ENCODE measurements at places on chromosomes 6 and 20. TPM values are rescaled to one million over a fixed set of nuclear protein-coding genes. Genes with fewer than 3 reads are reported as not detected.

- DNase-seq = peak; percentile 77
Measured at GRCh38 chr6:138692058-138692977, 81.3 kb upstream of the CCDC28A start.

The SYCP2 gene
- total RNA-seq = 0.88 TPM

DNA sequence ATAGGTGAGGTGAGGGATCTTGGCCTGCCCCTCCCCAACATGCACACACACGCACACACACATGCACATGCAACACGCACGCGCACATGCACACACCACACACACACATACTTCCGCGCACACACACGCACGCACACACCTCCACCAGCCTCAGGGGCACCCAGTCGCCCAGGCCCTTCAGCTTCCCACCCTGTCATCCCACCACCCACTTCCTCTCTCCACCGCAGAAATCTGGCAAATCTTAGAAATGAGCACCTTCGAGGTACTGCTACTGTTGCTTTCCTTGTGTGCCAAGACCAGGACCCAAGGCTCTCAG, 1.2 kb downstream of the SPDEF start:
- DNase-seq = no peak

GRCh38 chr20:13458860-13459451, 179.8 kb downstream of the TASP1 start:
- no peak for DNase-seq

GRCh38 chr20:46145713-46146112, 27.6 kb downstream of the CD40 start:
- DNase-seq = no peak

GRCh38 chr20:11302436-11302835, 615.3 kb upstream of the BTBD3 start:
- no peak for DNase-seq

- DNase-seq = no peak
Measured at GRCh38 chr6:157865249-157865648, 42.2 kb downstream of the SNX9 start.

DNA sequence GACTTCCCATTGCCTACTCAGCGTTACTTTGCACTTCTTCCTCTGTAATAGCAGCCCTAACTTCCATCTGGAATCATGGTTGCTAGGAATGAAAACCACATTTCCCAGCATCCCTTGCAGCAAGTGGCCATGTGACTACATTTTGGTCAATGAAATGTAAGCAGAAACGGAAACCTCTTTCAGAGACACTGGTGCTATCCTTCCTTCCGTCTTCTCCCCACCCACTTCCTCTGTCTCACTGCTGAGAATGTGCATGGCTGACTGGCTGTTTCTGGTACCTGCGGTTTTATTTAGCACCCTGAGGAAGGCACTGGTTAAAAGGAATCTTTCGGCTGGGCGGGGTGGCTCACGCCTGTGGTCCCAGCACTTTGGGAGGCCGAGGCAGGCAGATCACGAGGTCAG, 107.4 kb downstream of the SCML4 start:
- DNase-seq = no peak

DNA sequence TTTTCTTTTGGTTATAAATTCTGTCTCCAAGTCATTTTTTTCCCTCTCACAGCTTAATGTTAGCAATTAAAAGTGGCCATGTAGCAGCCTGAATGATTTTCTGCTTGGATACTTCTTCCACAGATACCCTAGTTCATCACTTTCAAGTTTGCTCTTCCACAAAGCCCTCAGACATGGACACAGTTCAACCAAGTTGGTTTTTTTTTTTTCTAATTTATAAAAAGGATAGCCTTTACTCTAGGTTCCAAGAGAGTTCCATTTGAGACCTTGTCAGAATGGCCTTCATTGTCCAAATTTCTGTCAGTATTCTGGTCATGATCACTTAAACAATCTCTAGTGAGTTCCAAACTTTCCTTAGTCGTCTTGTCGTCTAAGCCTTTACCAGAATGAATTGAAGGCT, 40.0 kb downstream of the RSPH3 start:
- DNase-seq = no peak

The PSORS1C2 gene
- not detected for total RNA-seq

DNA sequence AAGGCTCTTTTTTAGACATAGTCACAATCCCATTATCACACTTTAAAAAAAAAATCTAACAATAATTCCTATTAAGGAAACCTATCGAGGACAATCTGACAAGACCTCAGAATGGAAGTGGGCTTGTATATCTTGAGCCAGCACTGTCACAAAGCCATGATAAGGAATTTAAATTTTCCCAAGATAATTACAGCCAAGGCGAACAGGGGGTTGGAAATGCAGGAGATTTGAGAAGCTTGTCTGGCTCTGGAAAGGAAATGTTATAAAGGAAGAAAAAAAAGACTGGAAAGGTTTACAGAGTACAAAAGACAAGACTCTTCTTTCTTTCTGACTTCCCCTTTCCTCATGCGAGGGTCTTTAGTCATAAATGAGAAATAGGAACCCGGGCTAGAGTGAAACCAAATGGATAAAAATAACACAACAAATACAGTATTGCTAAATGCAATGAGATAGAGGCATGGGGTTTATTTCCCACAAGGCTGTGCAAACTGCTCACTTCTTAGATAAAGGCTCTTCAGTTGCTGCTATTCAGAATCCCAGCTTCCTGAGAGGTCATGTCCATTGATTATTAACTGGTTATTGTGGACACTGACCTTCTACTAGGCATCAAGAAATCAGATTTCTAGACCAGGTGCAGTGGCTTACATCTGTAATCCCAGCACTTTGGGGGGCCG, 13.4 kb upstream of the GHRH start:
- DNase-seq = no peak
